ENCODE measurements at places on chromosomes 13 and 19.

DNA sequence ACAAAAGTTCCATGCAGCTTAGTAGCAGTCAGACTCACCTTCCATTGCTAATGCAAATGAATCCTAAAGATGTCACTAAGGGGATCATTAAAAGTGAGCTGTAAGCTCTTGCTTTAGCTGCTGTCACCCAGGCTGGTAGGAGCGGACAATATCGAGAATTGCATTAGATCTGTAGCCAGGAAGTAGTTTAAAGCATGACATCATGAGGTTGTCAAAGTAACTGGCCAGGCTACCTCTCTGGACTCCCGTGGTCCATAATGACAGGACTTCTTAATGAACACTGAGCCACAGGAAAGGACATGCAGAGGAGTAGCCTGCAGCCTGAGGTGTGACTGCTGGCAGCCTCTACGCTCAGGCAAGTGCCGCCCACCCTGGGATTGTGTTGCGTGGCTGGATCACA, 522.3 kb upstream of the NBEA start:
- no peak for DNase-seq

DNA sequence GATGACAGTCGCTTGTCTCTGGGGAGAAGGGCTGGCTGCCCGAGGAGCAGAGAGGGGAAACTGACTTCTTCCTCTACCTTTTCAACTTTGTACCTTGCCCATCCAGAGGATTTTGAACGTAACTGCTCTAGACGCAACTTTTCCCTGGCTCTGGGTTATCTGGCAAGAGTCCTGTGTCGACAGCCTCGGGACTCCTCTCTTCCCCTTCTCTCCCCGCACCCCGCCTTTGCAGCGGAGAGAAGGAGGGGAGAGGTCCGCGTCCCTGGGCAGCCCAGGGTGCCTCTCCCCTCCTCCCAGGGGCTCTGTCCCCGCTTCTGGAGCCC, 574 bp downstream of the SH3GL1 start:
- no peak for DNase-seq

DNA sequence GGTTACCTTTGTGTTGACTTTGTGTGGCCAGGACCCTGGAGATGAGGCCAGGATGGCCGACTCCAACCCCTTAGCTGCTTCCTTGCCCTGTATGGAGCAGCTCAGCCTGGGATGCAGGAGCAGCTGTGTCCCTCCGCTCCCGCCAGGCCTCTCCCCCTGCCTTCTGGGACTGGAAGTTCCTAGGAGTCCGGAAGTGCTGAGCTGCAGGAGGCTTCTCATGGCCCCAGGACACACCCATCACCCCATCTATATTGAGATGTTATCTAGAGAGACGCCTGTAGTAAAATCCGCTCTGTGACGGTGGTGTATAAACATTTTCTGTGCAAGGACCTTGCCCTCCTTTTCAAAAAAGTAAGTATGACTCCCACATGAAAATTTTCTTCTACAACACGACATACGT, 27.0 kb downstream of the WTIP start:
- no peak for DNase-seq

DNA sequence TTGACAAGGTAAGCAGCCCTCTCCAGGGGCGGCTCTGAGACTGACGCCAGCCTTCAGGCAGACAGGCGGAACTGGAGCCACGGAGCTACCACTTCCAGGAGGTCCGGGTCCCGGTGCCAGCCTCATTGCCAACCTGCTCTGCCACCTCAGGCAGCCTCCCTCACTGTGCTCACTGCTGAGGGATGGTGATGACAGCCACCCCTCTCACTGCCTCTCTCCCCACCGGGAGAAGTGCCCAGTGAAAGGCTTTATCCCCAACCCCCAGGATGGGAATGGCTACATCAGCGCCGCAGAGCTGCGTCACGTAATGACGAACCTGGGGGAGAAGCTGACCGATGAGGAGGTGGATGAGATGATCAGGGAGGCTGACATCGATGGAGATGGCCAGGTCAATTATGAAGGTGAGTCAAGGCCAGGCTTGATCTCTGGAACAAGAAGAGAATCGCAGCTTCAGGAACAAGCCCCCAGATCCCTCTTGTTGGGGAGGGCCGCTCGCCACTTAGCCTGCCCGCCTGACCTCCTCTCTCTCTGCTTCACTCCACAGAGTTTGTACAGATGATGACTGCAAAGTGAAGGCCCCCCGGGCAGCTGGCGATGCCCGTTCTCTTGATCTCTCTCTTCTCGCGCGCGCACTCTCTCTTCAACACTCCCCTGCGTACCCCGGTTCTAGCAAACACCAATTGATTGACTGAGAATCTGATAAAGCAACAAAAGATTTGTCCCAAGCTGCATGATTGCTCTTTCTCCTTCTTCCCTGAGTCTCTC, 7.6 kb downstream of the CALM3 start:
- DNase-seq = no peak

GRCh38 chr13:112764864-112765561, 75.2 kb downstream of the ATP11A start:
- DNase-seq = no peak

DNA sequence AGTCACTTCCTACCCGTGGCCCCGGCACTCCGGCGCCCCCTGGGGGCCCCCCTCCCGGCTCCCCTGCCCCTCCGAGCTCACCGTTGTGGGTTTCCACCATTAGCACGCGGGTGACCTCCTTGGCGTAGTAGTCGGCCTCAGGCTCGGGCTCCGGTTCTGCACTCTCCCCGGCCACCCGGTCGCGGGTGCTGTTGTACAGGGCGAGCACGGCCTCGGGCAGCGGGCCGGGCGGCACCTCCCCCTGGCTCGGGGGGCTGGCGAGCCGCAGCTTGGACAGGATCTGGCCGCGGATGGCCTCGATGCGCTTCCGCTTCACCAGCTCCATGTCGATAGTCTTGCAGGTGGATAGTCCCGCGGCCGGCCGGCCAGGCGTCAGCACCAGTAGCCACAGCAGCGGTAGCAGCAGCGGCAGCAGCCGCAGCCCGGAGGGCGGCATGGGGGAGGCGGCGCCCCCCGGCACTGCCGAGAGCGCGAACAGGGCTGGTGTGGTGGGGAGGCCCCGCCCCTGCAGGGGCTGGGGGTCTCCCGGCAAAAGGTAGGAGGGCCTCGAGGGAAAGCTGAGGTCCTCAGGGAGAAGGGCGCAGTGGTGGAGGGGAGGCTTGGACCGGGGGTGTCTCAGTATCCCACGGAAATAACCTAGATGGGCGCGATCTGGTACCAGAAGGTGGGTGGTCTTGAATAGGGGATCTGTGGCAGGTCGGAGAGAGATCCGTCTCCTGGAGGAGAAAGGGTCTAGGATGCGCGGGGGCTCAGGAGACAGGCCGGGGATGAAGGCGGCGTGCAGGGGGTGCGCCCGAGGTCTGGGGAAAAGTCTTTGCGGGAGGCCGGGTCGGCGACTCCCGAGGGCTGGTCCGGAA, 885 bp downstream of the TGFB1 start:
- DNase-seq = peak; percentile 65

DNA sequence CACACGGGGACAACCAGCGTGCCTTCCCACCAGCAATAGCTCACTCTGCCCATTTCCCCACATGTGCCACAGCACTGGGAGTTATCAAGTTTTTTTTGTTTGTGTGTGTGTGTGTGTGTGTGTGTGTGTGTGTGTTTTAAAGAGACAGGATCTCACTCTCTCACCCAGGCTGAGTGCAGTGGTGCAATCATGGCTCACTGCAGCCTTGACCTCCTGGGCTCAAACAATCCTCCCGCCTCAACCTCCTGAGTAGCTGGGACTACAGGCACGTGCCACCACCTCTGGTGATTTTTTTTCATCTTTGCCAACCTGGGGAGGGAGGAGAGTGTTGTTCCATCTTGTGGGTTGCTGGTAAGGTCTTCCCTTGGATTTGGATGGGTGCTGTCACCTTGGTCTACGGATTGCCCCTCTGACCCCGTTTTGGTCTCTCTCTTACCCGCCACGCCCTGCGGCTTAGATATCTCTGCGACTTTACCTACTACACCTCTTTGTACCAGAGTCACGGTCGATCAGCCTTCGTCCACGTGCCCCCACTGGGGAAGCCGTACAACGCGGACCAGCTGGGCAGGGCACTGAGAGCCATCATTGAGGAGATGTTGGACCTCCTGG, 22.6 kb downstream of the PGPEP1 start:
- no peak for DNase-seq

DNA sequence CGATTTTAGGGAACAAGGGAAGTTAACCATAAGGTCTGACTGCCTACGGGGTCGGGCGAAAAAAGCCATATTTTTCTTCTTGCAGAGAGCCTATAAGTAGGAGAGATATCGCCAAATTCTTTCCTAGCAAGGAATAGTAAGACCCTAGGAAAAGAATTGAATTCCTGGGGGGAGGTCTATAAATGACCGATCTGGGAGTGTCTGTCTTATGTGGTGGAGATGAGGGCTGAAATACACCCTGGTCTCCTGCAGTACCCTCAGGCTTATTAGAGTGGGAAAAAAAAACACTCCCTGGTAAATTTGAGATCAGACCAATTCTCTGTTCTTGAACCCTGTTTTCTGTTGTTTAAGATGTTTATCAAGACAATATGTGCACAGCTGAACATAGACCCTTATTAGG, 447.5 kb upstream of the ATXN8OS start:
- DNase-seq = no peak

DNA sequence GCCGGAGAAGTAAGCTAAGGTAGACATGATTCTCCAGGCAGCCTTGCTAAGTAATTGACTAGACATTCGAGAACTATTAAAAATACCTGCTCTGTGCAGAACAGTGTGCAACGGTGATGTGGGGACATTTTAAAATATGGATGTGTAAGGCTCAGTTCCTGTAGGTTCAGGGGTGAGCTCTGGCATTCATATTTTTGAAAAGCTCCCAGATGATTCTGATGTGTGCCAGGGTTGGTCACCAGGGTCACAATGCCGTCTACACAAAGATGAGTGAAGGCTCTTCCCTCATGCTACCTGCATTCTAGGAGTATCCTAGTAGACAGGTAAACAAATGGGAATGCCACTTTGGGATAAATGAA, 702 bp upstream of the EPSTI1 start:
- DNase-seq = no peak

- no peak for DNase-seq
Observed at GRCh38 chr13:44837250-44837649, 152.0 kb downstream of the NUFIP1 start.

DNA sequence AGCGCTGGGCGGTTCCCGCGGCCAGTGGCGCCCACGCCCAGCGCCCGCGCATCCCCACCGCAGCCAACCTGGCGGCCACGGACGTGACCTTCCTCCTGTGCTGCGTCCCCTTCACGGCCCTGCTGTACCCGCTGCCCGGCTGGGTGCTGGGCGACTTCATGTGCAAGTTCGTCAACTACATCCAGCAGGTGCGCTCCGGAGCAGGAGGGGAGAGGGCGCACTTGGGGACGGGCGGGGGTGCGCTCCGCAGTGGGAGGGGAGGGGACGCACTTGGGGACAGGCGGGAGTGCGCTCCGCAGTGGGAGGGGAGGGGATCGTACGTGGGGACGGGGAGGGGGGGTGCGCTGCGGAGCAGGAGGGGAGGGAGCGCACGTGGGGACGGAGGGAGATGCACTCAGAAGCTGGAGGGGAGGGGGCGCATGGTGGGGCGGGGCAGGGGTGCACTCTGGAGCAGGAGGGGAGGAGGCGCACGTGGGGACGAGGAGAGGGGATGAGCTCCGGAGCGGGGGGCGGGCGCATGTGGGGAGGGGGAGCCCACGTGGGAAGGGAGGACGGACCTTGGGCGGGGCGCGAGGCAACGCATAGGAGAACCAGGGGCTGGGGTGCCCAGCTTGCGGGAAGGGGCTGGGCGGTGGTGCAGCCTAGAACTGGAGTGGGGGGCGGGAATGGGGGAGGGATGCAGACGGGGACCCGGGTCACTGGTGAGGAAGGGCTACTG, 1.5 kb downstream of the KISS1R start:
- DNase-seq = no peak

GRCh38 chr13:45775401-45775963, 73.4 kb downstream of the CBY2 start:
- no peak for DNase-seq

- no peak for DNase-seq
Observed at GRCh38 chr13:50208826-50209335, 193.6 kb downstream of the KCNRG start.

DNA sequence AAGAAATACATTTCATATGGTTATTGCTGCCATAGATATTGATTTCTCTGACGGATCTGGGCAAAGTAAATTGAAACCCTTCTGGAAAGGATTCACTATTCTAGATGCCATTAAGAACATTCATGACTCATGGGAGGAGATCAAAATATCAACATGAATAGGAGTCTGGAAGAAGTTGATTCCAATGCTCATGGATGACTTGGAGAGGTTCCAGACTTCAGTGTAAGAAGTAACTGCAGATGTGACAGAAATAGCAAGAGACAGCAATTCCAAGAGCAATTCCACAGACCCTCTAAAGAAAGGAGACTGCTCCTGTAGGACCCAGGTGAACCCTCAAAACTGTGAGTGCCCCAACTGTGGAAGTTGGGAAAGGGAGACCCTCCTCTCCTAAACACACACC, 30.9 kb upstream of the KCTD12 start:
- DNase-seq = no peak

DNA sequence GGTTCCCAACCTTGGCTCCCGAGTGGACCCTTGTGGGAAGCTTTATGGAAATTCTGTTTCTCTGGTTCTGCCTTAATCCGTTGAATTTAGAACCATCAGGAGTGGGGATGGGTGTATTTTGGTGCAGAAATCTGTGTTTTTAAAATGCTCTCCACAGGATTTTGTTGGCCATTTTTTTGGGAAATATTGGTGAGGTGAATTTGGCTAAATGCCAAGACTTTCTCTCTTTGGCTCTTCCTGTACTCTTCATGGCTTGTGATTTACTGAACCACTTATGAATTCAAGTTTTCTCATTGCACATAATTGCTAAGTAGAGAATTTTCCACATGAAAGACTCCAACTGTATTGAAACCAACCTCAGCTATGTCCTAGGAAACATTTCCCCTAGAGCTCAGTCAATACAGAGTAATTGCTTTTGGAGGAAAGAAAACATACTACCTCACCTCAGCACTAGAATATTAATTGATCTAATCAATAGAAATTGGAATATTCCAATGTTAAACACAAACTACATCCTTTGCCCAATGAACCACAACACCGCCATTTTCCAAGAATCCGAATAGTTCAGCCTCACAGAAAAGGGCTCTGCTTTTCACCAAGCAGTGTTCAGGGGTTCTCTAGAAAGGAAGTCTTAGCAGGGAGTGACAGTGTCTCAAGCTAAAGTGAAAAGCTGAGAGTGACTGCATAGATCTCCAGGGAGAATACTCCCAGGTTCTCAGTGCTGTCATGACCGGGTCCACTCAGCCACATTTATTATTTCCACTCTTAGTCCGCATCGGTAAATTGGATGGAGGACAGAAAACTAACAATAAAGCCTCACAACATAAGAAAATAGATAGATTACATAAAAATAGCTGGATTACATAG, 60.3 kb downstream of the ERCC5 start:
- no peak for DNase-seq

- no peak for DNase-seq
Observed at GRCh38 chr19:1780272-1780958, 27.1 kb downstream of the ONECUT3 start.

DNA sequence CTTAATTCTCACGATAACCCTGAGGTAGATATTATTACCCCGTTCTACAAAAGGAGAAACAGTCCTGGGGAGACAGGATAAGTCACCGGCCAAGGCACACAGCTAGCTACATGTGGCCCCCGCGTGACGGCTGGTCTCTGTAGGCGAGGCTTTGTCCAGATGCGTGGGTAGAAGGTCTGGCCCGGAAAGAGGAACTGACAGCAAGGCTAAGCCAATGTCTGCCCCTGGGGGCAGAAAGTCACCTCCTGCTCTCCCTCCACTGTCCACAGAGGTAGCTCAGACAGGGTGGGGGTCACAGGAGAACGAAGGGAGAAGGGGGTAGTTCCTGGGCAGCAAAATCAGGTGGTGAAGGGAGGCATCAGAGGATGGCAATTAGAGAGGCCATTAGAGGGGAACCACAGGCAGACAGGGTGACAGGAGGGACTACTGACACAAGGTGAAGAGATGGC, 1.8 kb downstream of the APOC4 start:
- DNase-seq = no peak

- no peak for DNase-seq
Observed at GRCh38 chr13:43742911-43743310, 43.9 kb downstream of the ENOX1 start.
